ENCODE measurements at places on chromosomes 7 and 10.

DNA sequence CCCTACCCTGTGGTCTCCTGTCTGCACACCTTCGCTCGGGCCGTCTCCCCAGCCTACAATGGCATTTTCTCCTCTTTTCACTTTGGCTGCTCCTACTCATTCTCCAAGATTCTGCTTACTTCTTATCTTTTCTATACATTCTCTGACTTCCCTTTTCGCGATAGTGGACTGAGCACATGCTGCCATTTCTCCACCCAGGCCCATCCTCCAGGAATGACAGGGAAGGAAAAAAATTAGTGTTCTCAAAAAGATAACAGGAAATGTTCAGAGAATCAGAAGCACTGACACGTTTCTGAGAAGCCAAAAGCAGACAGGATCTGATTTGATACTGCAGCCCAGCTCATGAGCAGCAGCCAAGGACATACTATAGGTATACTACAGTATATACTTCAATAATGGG is 6.4 kb upstream of the ANXA11 start:
- no peak overlapping the region for H3K27ac ChIP-seq
- DNase-seq: no peak
- no peaks in the 10 kb centered on the region for H3K27me3 ChIP-seq
- H3K4me3 ChIP-seq: no peak overlapping the region
- H3K36me3 ChIP-seq: no peaks in the 10 kb centered on the region

DNA sequence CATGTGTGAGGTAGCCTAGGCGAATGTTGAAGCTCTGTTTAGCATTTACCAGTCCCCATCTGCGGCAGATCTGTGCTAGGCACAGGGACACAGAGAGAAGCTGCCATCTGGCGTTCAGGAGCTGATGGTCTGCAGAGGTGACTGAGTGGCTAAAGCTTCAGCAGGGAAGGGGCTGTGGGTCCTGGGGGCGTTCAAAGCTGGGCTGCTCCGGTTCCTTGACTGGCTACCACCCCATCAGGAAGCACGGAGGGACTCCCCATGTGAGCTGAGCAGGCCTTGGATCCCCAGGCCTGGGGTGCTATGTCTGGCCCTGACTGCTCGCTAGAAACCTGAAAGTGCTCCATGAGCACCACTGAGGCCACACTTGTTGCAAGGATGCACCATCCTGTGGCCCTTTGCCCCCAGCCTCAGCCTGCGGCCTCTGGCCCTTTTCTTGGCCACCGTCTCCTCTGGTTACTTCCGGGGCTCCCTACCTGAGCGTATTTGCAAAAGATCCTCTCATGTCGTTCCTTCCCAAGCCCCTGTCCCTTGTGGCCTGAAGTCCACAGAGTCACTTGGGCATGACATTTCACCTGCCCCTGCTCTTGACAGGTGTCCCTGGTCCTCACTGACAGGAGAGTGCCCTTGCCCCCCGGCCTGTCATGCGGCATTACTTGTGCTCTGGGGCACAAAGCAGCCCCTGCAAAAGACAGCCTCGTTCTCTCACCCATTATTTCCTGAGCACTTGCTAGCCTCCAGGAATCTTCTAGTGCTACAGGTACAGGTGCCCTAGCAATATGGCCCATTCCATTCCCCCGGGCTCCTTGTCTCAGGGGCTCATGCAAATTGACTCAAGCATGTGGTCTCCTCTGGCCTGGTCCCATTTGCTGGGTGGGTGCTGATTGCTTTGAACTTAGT is 108.1 kb downstream of the GLRX3 start:
- no peaks in the 10 kb centered on the region for H3K4me1 ChIP-seq
- no peak overlapping the region for H3K27ac ChIP-seq
- no peaks in the 10 kb centered on the region for H3K36me3 ChIP-seq
- DNase-seq: no peak

- H3K27ac ChIP-seq: no peak overlapping the region
- H3K27me3 ChIP-seq: no peaks in the 10 kb centered on the region
- H3K4me3 ChIP-seq: no peak overlapping the region
- DNase-seq: no peak
- H3K4me1 ChIP-seq: no peaks in the 10 kb centered on the region
- H3K36me3 ChIP-seq: no peaks in the 10 kb centered on the region
These were observed 265.9 kb upstream of the ZMIZ1 start for GRCh38 chr10:78802866-78803265.

DNA sequence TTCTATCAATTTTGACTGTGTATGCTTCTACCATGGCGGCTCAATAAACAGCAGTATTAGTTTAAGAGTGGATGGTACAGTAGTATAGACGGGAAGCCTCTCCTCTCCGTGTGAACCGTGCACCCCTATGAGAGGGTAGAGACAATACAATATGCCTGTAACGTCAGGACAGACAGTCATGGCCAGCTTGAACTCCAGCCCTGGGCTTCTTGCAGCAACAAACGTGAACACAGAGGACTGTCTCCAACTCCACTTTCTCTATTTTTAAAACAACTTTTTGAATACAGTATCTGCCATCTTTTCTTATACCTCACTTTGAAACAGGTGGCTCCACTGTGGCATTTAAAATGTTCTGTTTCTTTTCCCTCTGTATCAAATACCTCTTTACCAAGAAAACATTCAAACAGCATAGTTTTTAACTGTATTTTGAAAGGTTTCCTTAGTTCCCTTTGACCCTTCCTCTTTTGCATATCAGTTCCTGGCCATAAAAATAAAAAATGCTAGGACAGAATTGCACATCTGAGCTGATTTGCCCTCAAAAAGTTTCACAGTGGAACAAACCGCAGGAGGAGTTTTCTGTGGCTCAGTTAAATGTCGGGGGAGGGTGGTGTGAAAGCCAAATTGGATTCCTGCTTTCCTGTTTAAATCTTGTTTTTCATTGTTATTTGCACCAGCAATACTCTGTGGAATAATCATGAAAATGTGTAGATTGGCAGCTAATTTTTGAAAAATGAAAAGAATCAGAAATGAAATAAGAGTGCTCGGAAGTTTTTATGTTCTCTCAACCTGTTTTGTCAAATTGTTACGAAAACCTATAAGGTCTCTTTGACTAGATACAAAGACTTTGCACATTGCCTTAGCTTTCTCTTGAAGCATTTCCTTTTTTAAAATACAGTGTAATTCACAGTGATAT is 8.0 kb downstream of the IKZF1 start:
- H3K4me3 ChIP-seq: peak overlapping the region; percentile 79
- DNase-seq: no peak
- H3K4me1 ChIP-seq: peaks cover 58% of the 10 kb centered on the region
- no peaks in the 10 kb centered on the region for H3K27me3 ChIP-seq
- no peaks in the 10 kb centered on the region for H3K36me3 ChIP-seq

DNA sequence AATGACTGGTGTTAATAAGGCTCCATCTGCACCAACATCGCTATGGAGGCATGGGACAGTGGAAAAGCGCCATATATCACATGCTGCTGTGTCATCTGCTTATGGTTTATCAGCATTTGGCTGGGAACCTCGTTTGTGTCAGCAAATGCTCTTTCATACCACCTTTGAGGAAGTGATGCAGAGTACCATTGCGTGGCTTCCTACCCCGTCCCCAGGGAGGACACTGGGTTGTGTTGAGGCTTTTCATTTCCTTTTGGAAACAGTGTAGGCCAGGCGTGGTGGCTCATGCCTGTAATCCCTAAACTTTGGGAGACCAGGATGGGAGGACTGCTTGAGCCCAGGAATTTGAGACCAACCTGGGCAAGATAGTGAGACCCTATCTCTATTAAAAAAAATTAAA is 6.8 kb downstream of the TACR2 start:
- H3K36me3 ChIP-seq: no peaks in the 10 kb centered on the region
- H3K4me1 ChIP-seq: peaks cover 12% of the 10 kb centered on the region
- no peak overlapping the region for H3K4me3 ChIP-seq
- no peak for DNase-seq
- no peaks in the 10 kb centered on the region for H3K27me3 ChIP-seq

DNA sequence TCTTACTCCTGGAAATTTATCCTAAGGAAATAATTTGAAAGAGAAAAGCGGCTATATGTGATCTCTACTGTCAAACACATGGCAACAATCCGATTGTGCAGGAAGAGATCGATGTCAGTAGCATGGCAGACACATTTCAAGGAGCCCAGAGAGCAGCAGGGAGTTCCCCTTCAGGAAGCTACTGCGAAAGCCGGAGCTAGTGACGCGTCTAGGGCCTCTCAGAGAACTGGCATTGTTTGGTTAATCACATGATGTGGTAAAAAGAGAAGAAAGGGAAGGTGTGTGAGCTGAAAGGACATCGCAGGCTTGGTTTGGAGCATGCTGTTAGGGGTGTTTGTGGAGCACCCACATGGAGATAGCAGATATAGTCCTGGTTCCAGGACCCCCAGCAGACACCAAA is 74.9 kb downstream of the BEND7 start:
- H3K27me3 ChIP-seq: no peaks in the 10 kb centered on the region
- H3K4me1 ChIP-seq: no peaks in the 10 kb centered on the region
- DNase-seq: no peak
- H3K36me3 ChIP-seq: no peaks in the 10 kb centered on the region
- no peak overlapping the region for H3K4me3 ChIP-seq
- H3K27ac ChIP-seq: no peak overlapping the region

GRCh38 chr7:70017357-70017756 is 419.1 kb downstream of the AUTS2 start:
- H3K4me1 ChIP-seq: no peaks in the 10 kb centered on the region
- H3K27me3 ChIP-seq: no peaks in the 10 kb centered on the region
- no peak overlapping the region for H3K27ac ChIP-seq
- no peak for DNase-seq

GRCh38 chr7:22819476-22819875 is 3.2 kb downstream of the TOMM7 start:
- H3K4me3 ChIP-seq: no peak overlapping the region
- H3K27me3 ChIP-seq: no peaks in the 10 kb centered on the region
- DNase-seq: no peak

DNA sequence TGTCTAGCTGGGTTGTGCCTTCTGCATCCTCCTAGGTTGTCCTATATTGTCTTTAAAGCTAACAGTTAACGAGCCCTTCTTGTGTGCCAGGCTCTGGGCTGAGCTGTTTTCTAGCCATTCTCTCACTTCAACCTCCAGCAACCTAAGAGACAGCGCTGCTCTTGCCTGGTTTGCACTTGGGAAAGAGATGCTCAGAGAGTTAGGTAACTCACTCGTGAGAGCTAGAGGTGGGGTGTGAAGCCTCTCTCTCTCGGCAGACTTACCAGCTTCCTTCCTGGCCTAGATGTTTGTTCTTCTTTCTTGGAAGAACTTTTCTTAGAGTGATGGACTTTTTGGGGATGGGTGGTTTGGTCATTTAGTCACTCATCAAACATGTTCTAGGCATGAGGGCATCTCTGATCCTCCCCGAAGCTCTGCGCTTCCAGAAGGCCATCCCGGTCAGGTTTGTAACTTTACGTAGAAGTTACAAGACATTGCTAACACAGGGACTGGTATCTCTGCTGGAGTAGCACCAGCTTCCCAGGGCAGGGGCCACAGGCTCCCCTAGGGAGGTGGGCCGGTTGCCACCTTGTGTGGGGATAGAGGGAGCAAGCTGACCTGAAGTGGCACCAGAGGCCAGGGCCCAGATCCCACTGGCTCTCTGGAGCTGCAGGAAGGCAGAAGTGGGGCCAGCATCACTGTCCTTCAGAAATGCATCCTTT is 14.3 kb downstream of the TSPAN15 start:
- peaks cover 30% of the 10 kb centered on the region for H3K4me1 ChIP-seq
- no peaks in the 10 kb centered on the region for H3K36me3 ChIP-seq
- no peaks in the 10 kb centered on the region for H3K27me3 ChIP-seq

GRCh38 chr7:35019179-35019729 is 18.0 kb downstream of the DPY19L1 start:
- H3K4me3 ChIP-seq: no peak overlapping the region
- no peak overlapping the region for H3K27ac ChIP-seq
- no peaks in the 10 kb centered on the region for H3K4me1 ChIP-seq
- H3K36me3 ChIP-seq: peaks cover 4% of the 10 kb centered on the region
- H3K27me3 ChIP-seq: no peaks in the 10 kb centered on the region
- DNase-seq: no peak

- peak overlapping the region; percentile 67 for H3K4me3 ChIP-seq
- peaks cover 19% of the 10 kb centered on the region for H3K27me3 ChIP-seq
- H3K4me1 ChIP-seq: peaks cover 16% of the 10 kb centered on the region
- DNase-seq: no peak
- no peaks in the 10 kb centered on the region for H3K36me3 ChIP-seq
These were observed 743 bp downstream of the MKI67 start for GRCh38 chr10:128125416-128125943.

DNA sequence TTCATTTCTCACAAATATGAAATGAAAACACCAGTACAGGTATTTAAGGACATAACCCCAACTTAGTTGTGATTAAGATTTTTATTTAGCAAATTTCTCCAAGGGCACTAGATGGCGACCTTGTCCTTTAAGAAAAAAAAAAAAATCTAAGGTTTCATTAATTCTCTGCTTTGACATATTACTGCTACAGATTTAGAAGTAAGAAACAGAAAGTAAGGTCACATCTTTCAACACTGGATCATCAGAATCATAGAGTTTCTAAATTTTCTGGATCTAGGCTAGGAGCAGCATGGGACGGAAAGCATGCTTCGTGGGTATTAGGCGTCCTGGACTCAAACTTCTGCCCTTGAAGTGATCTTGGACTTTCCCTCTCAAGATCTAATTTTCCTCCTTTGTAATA is 85.5 kb upstream of the PRKG1 start:
- no peaks in the 10 kb centered on the region for H3K4me1 ChIP-seq
- H3K27ac ChIP-seq: no peak overlapping the region
- H3K36me3 ChIP-seq: no peaks in the 10 kb centered on the region
- no peak overlapping the region for H3K4me3 ChIP-seq
- DNase-seq: no peak

DNA sequence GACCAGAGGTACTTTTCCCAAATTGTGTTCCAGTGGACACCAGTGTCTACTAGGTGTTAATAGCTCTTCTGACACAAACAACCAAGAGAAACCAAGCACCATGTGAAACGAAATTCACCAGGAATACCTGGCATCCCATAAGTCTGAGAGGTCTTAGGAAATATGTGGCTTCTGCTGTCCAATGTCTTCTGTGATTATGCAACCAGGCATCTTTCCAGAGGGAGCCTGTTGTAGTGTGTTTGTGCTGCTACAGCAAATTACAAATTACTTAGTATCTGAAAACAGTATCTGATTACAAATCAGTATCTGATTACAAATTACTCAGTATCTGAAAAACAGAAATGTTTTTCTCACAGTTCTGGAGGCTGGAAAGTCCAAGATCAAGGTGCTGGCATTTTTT is 133.6 kb upstream of the NPVF start:
- no peaks in the 10 kb centered on the region for H3K27me3 ChIP-seq
- H3K36me3 ChIP-seq: no peaks in the 10 kb centered on the region
- no peak for DNase-seq
- H3K27ac ChIP-seq: no peak overlapping the region
- H3K4me3 ChIP-seq: no peak overlapping the region

DNA sequence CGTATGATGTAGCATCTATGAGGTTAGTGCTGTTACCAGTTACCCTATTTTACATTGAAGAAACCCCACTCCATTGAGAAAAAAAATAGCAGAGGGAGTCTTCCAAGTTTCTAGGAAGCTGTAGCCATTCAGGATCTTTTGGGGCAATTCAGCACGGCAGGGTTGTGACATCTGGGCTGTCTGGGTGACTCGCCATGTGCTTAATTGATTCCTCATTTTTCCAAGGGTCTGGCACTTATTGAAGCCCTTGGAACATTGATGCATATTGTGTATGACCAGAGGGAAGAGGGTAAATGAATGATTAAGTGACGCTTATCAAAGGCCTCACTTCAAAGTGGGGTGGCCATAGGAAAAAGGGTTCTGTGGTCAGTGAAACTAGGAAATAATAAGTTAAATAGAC is 248.7 kb downstream of the ARHGAP12 start:
- no peak overlapping the region for H3K27ac ChIP-seq
- H3K27me3 ChIP-seq: no peaks in the 10 kb centered on the region
- H3K36me3 ChIP-seq: no peaks in the 10 kb centered on the region

- no peaks in the 10 kb centered on the region for H3K36me3 ChIP-seq
- no peak overlapping the region for H3K4me3 ChIP-seq
- H3K27me3 ChIP-seq: no peaks in the 10 kb centered on the region
- no peaks in the 10 kb centered on the region for H3K4me1 ChIP-seq
- DNase-seq: no peak
These were observed 71.8 kb downstream of the SEMA3D start for GRCh38 chr7:85115006-85115405.
